SK-MEL-5 (cell line): ENCODE measurements at places on chromosomes 11 and 22. TPM values are rescaled to one million over a fixed set of nuclear protein-coding genes. Genes with fewer than 3 reads are reported as not detected.
A peak's percentile ranks its signal among the peaks of the same experiment; 100 is the strongest.

GRCh38 chr11:60127311-60127811 is 38.9 kb downstream of the MS4A2 start:
- peak; percentile 99 for DNase-seq

GRCh38 chr22:24455751-24456426 is 28.5 kb downstream of the ADORA2A start:
- peak; percentile 46 for DNase-seq

GRCh38 chr11:1889941-1890855 is 1.5 kb downstream of the PRR33 start:
- no peak for DNase-seq

- no peak for DNase-seq
Observed at GRCh38 chr22:37281195-37281594, 1.1 kb upstream of the CYTH4 start.

GRCh38 chr11:1224111-1224490 is 1.2 kb downstream of the MUC5B start:
- DNase-seq: no peak

GRCh38 chr11:9858218-9858617 is 194.3 kb downstream of the SWAP70 start:
- no peak for DNase-seq

GRCh38 chr11:121032546-121032945 is 8.6 kb downstream of the TBCEL start:
- DNase-seq: peak; percentile 11

RNF26 gene
- total RNA-seq: 3.2 and 3.5 TPM in 2 replicates

NPAS4 gene
- total RNA-seq: not detected in 2 replicates

UBQLN3 gene
- not detected in 2 replicates for total RNA-seq

MMP1 gene
- 4.6 and 5.5 TPM in 2 replicates for total RNA-seq

DLG2 gene
- not detected in 2 replicates for total RNA-seq
